ENCODE measurements at places on chromosomes 7 and 10.
A peak's percentile ranks its signal among the peaks of the same experiment; 100 is the strongest.

- DNase-seq = no peak
Observed at GRCh38 chr10:104387130-104387888, 33.7 kb downstream of the CFAP58 start.

GRCh38 chr7:134706468-134706867, 59.8 kb downstream of the BPGM start:
- no peak for DNase-seq

GRCh38 chr10:130691776-130692175, 555.6 kb downstream of the GLRX3 start:
- DNase-seq = no peak

DNA sequence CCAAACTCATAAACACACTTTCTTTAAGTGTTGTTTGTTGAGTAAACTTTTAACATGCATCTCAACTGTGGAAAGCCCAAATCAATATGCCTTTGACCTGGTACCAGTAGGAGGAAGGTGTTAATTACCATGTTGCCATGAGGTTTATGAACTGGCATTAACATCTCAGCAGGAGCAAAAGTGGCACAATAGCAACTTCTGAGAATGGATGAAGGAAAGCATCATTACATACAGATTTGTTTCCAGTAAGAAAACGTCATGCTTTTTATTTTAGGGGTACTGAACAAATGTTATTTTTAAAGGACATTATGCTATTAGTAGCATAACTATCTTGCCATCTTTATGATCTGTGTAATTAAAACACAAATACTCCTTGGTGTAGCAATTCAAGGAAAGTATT, 51.1 kb downstream of the ARMC3 start:
- no peak for DNase-seq

GRCh38 chr7:5705318-5705717, 76.1 kb downstream of the RNF216 start:
- DNase-seq = no peak

GRCh38 chr10:76043261-76043660, 611.8 kb downstream of the LRMDA start:
- DNase-seq = no peak

GRCh38 chr7:25669961-25670841, 441.9 kb upstream of the NPVF start:
- no peak for DNase-seq

DNA sequence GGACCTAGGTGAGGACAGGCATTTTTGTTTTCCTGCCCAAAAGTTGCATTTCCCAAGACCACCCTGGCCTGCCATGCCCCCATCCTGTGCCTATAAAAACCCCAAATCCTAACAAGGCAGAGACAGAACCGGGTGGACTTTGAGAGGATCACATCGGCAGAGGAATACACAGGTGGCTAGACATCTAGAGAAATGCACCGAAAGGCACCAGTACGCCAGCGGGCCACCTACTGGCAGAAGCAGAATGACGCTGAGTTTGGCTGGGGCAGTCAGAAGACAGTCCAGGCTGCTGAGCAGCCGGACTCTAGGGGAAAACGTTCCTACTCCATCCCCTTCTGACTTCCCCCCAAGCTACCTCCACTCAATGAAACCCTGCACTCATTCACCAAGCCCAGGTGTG, 2.8 kb downstream of the AKR1C4 start:
- no peak for DNase-seq

DNA sequence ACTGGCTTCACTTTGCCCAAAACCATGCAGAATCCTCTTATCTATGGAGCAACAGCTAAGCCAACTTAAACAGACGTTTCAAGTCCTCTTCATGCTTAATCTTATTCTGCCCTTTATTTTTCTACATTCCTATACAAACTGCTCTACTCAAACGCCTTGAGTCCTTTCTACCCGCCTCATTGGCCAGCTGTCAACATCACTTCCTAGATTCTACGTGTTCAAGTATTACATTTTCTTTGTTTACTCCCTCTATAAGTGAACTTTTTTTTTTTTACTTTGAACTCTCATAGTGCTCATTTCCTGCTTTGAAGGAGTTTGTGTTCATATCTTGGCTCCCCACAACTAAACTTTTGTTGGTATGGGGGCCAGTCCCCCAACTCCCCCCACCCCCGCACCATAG, 28.9 kb upstream of the SLC26A5 start:
- DNase-seq = no peak

DNA sequence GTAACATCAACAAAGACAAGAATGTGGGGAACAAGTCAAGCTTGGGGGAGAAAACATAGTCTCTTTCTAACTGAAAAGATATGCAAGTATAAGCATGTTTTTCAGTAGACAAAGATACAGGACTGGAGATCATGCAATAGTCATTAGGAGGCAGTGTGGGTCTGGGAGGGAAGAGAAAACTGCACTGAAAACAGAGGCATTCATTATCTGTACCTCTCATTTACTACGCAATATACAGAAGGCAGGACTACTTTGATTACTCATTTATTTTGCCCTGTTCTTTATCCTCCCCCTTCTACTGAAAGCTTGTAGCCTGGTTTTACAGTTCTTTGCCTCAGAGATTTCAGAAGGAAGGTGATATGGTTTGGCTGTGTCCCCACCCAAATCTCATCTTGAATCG, 341.2 kb downstream of the CRPPA start:
- no peak for DNase-seq

- peak; percentile 86 for DNase-seq
Observed at GRCh38 chr10:71974489-71975021, 10.4 kb downstream of the CHST3 start.

DNA sequence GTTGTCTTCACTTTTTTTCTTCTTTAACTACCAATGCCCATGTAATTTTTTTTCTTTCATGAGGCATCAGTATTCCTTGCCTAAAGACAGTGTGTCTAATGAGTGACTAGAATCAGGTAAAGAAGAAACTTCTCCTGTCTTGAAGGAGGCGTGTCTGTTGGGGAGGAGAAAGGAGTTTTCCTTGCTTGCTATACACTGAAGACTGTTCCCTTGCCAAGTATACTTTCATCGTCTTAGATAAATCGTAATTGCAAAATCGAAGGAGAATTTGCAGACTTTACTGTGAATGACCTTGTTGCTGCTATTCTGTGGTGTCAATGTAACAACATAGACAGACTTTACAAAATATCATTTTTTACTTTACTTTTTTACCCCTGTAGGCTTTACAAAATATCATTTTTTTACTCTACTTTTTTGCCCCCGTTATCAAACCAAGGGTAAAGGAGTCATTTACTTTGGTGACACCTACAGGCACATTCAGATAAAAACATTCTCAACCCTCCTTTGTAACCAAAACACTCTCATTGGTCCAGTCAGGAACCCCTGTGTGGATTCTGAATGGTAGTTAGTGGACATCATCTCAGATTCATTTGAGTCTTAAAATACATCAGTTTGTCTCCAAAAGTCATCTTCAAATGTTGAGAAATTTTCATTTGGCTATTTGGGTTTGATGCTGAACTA, 232.4 kb downstream of the AHR start:
- no peak for DNase-seq

DNA sequence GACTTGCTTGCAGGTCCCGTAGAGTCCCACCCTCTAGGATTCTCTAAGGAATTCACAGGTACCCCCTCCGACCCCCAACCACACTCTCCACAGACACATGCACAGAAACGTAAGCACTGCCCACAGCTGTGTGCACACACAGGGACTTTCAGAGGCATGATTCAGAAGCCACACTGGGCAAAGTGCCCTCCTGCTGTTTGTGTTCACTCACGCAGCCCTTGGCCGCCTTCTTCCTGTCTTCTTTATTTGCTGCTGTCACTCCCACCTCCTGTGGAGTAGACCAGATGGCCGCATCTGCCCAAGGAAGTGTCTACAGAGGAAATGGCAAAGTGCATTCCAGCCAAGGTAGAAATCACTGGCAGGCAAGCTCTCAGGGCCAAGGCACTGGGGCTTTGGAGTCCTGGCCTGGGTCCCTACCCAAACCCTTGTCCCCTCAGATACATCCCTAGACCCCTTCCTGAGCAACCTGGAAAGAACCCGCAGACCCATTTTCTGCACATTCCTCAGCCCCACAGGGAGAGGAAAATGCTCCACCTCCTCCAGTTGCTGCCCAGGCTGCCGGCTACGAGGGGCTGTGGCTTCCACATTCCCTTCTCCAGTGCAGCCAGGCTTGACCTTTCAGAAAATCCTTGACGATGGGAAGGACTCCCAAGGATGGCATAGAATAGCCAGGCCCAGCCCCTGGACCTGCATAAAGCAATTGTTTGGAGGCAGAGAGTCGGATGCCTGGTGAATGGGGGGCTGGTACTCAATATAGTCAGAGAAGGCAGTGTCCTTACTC, 21.6 kb upstream of the GIMAP8 start:
- DNase-seq = peak; percentile 96

DNA sequence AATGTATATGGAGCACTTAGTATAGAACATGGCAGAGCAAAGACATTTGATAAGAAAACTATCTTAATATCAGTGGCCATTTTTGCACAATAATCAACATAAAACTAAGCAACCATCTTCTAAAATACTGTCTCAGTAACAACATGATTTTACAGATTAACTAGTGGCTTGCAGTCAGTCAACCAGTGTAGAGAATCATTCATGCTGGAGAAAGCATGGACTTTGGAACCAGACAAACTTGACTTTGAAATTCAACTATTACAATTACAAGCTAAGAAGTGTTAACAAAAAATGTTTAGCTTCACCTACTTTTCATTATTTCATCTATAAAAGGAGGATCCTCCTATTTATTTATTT, 27.7 kb downstream of the CUBN start:
- no peak for DNase-seq

DNA sequence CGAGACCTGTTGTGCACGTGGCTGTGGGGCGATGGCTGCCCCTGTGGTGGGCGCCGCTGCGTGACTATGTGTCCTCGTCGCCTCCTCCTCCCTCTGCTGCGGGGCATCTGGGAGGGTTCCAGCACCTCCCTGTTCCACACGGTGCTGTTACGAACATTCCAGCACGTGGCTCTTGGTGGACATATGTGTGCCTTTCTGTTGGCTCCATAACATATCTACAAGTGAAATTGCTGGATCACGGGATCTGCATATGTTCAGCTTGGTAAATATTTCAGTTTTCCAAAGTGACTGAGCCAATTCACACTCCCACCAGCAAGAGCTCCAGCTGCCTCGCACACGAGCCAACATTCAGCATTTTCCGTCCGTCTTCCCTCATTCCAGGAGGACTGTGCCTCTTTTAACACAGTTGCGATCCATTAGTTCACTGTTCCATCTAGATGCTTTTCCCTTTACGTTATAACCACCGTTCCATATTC, 25.1 kb downstream of the SNX8 start:
- no peak for DNase-seq

GRCh38 chr10:103544657-103545310, 51.3 kb downstream of the NEURL1 start:
- no peak for DNase-seq

DNA sequence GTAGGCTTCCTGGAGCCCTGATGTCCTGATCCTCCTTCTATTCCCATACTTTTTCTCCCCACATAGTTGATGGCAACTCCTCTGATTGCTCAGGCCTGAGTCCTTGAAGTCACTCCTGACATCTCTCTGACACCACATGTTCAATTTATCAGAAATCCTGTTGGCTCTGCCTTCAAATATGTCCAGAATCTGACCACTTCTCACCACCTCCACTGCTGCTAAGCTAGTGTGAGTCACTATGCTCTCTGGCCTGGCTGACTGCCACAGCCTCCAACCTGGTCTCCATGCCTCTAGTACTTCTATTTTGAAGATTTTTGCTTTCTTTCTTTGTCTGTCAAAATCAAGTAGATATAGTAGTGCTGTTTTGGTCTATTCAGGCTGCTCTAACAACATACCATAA, 53.0 kb downstream of the TMEM229A start:
- peak; percentile 71 for DNase-seq

- DNase-seq = no peak
Observed at GRCh38 chr7:35781200-35781701, 19.6 kb upstream of the SEPTIN7 start.

DNA sequence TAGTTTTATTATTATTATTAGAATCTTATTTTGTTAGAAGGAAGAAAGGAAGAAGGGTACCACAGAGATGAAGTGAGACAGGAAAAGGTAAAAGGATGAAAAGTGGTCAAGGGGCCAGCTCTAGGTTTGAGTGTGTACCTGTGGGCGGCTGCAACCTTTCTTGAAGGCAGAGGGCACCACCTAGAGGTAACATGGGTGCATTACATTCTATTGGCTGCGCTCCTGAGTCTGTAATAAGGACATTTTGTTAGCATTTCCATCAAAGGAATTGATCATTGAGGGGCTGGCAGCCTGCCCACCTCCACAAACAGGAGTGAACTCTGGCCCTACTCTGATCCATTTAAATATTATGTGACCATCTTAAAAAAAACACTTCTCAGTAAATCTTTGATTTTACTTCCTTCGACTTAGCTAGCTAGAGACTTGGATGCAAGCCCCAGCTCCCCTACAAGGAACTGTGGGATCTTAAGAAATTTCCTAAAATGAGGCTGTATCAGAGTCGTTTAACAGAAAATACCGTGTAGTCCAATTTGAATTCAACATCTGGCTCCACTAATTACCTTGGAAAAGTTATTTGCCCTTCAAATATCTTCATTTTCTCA, 610.4 kb downstream of the IPMK start:
- DNase-seq = peak; percentile 56

GRCh38 chr7:23804707-23805106, 94.7 kb downstream of the STK31 start:
- no peak for DNase-seq

GRCh38 chr7:73424489-73424885, 9.1 kb upstream of the FZD9 start:
- DNase-seq = no peak

DNA sequence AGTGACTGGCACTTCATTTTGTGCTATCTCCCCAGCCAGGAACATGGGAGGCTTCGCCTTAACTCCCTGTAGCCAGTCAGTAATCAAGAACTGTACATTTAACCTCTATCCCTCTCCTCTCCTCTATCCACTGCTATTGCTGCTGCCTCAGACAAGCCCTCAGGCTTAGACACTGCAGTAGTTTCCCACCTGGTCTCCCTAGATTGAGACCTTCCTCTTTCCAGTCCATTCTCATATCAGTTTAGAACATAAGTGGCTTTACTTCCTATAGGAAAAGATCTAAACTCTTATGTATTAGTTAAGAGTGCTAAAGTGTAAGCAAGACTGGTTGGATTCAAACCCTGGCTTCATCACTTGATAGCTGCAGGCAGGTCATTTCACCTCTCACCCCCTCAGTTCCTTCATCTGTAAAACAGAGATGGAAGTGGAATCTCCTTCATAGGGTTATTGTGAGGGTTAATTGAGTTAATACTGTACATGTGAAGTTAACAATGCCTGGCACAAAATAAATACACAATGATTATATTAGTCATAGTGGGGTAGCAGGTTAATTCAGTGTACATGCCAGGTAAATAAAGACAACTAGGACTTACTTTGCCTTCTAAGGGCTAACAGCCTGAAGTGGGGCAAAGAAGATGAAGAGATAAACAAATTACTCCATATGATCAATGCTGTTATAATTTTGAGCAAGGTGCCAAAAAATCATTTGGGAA, 76.1 kb downstream of the ZNF277 start:
- no peak for DNase-seq

DNA sequence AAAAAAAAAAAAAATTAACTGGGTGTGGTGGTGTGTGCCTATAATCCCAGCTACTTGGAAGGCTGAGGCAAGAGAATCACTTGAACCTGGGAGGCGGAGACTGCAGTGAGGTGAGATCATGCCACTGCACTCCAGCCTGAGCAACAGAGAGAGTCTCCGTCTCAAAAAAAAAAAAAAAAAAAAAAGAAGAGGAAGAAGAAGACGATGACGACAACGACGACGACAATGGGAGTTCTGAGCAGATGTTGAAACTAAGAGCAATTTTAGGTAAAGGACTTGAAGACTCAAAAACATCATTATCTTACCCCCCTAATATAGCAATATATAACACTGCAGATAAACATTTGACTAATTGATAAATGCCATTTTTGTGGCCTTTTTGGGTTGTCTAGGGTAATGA, 39.5 kb upstream of the PPP1R17 start:
- DNase-seq = no peak

GRCh38 chr10:4334871-4335270, 491.1 kb upstream of the AKR1E2 start:
- DNase-seq = no peak

Measured in HT1080 (cell line).